Fibroblast of skin of right biceps (primary cell): ENCODE measurements at places on chromosomes 2 and 18.
A peak's percentile ranks its signal among the peaks of the same experiment; 100 is the strongest.

DNA sequence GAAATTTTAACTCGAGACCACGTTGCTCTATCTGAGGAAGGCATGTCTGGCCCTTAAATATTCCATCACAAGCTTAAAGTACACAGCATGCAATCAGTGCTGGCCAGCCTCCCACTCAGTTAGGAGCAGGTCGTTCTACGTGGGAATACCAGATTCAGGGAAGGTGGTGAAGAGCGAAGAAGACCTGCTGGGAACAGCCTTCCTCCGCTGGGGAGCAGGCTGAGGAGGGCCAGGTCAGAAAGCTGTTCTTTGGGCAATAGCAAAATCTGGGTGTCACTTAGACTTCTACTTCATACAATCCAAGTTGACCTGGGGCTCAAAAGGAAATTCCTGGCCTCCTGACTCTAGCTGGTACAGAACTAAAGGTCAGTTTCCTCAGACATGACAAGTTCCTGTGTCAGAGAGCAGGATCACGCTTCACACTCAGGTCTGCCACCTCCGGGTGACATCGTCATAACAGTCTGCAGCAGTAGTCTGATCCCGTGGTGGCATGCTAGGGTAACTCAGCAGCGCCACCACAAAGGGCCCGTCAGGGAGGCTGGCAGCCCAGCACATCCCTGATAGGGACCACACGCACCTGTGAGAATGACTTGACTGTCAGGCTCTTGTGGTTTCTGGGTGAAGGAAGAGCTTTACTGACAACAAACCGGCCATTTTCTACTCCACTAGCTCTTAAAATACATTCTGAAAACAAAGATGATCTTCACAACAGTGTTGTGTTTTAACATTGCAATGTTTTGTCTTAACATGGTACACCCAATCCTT lies 35.2 kb upstream of the NAPG start:
- DNase-seq: no peak

DNA sequence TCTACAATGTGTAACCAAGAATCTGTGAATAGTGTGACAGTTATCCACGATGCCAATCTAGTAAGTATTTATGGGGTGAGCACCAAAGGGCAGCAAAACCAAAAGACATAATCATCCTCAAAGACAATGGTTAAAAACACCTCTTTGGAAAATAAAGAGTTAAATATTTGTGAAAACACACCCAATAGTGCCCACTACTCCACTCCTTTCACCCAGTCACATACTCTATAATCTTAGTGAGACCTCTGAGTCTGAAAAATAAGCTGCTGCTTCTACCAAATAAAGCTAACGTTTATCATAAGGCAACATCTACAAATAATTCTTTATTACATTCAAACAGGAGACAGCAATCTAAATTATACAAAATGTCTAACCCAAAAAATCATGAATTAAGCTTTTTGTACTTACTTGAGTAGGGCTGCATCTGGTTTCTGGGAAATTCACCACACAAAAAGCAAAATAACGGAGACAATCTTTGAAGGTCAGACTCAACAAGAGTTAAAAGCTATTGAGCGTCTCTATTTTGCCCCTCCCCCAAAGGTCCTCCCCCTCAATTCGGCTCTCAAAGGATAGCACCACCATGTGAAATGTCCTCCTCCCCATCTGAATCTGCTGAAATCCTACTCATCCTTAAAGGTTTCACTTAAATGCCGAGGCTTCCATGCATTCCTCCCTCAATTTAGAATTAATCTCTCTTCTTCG lies 2.0 kb downstream of the RAPH1 start:
- DNase-seq: peak; percentile 65

- DNase-seq: peak; percentile 25
These were observed 11.7 kb upstream of the C18orf63 start for GRCh38 chr18:74303936-74304335.

DNA sequence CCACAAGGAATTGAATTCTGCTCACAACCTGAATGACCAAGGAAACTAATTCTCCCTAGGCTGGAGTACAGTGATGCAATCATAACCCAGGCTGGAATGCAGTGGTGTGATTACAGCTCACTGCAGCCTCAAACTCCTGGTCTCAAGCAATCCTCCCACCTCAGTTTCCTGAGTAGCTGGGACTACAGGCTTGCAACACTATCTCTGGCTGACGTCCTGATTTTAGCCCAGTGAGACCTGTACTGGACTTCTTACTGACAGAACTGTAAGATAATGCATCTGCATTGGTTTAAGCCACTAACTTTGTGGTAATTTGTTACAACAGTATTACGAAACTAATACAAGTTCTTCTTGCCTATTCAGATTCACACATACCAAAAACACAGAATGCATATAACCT lies 9.5 kb upstream of the KDSR start:
- DNase-seq: peak; percentile 21

DNA sequence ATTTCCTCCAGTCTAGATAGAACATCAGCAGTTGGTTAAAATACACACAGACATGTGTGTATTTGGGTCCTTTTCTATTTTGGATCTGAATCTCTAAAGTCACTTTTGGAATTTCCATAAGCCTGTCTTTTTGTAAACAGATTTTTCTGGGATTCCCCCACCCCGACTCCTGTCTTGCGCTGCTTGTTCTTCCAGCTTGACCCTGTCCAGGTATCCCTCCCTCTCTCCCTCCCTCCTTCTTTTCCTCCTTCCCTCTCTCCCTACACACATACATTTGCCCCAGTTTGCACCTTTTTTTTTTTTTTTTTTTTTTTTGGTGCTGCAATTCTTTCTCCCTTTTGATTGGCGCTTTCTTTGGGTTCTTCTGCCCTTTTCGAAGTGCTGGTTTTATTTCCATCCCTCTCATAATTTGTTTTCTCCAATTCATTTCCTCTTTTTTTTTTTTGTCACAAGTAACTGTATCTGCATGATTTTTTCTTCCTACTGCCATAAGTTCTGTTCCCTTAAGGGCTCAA lies 114.8 kb upstream of the SERTAD2 start:
- no peak for DNase-seq

DNA sequence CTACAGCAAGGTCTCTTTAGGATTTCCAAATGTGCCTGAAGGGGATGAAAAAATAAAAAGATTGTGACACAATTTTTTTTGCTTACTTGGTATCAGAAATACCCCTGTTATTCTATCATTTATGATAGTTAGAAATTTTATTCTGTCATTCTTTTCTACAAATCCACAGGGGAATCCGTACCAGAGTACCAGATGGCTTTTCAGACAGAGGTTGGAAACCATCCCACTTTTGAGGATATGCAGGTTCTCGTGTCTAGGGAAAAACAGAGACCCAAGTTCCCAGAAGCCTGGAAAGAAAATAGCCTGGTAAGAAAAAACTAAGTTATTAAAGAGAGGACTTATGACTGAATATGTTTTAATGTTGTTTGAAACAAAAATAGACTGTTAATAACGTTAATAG lies 92.6 kb upstream of the FAM117B start:
- no peak for DNase-seq

GRCh38 chr18:48479531-48479930 lies 59.3 kb upstream of the CTIF start:
- no peak for DNase-seq

- no peak for DNase-seq
These were observed 185.4 kb upstream of the MMADHC start for GRCh38 chr2:149773006-149773405.

GRCh38 chr18:31043709-31044108 lies 1.2 kb upstream of the DSC3 start:
- DNase-seq: no peak

DNA sequence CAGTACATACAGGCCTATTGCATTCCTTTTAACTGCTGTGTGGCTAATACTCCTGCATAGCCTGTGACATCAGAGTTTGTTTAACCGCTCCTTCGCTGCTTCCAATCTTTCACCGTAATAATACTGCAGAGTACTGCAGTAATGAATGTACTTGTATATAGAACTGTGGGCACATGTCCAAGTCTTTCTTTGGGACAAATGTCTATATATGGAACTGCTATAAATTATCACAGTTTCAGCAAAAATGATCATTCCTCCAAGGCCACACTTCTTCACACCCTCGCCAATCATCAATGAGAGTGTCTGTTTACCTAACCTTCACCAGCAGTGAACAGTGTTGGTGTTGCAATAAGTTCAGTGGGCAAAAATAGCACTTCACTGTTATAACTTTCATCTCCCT lies 230.4 kb downstream of the SP3 start:
- DNase-seq: peak; percentile 2

DNA sequence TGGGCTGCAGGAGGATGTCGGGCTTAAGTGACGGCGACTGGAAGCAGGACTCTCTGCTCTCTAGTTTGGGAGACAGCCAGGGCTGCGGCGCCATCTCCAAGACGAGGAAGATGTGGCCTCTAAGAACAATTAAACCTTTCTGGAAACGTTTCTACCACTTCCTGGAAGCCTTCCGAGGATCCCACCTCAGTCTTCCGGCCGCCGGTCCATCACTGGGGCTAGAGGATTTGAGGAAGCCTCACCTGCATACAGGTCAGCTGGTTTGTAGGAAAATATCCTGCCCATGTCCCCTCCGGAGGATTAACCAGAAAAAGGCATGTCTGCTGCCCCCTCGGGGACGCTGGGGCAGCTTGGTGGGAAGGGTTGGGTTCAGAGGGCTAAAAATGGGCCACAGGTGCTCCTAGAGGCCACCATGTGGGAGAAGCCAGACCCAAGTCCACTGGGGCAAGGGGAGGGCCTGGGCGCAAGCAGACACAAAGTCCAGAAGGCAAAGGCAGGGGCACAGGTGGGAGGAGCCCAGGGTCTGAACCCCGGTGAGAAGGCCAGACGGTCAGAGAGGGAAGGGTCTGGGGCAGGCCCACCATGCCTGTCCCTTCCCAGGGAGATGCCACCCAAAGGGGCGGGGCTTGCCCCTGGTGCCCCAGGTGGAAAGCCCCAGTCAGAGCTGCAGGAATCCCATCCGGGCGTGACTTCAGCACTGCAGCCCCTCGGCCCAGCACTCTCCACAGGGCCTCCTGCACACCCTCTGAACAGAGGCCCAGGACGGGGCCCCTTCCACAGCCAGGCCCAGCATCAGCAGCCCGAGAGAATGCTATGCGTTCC lies 82.2 kb upstream of the ID2 start:
- DNase-seq: no peak
